ENCODE measurements at places on chromosomes 6 and 20.

DNA sequence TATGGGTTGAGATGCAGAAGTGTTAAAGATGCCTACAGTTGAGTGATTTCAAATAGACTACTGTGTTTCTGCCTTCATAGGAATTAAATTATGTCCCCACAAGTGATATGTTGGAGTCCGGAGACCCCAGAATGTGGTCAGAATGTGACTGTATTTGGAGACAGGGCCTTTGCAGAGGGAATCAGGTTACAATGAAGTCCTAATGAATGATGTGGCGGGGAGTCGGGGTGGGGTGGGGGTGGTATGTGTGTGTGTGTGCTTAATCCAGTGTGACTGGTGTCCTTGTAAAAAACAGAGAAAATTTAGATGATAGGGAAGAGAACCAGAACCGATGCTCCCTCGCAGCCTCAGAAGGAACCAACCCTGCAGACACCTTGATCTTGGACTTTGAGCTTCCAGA lies 448.2 kb downstream of the QKI start:
- DNase-seq, result no peak

DNA sequence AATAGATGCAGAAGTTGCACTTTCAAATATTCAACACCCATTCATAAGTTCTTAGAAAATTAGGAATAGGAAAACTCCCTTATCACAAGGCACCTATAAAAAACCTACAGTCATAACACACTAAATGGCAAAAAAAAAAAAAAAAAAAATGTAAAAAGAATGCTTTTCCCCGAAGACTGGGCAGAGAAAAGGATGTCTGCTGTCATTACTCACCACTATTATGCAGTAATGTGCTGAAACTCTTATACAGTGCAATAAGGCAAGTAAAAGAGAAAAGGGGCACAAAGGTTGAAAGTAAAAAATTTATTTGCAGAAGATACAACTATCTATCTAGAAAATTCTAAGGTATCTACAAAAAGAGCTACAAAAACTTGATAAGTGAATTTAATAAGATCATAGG lies 607.8 kb upstream of the ARID1B start:
- DNase-seq, result no peak

- peak; percentile 55 for DNase-seq
Observed at GRCh38 chr6:160733050-160733646, 31.1 kb downstream of the PLG start.

GRCh38 chr6:9606435-9607134 lies 808.3 kb downstream of the TFAP2A start:
- DNase-seq, result no peak

DNA sequence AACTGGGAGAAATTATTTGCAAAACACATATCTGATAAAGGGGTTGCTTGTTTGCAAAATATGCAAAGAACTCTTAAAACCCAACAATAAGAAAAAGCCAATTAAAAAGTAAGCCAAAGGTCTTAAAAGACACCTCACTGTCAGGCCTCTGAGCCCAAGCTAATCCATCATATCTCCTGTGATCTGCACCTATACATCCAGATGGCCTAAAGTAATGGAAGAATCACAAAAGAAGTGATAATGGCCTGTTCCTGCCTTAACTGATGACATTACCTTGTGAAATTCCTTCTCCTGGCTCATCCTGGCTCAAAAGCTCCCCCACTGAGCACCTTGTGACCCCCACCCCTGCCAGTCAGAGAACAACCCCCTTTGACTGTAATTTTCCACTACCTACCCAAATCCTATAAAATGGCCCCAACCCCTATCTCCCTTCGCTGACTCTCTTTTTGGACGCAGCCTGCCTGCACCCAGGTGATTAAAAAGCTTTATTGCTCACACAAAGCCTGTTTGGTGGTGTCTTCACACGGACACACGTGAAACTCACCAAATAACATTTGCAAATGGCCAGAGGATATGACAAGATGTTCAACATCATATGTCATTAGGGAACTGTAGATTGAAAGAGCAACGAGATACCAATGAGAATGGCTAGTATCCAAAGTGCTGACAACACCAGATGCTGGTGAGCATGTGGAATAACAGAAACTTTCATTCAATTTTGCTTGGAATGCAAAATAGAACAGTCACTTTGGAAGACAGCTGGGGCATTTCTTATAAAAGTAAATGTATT lies 565.0 kb upstream of the ADGRB3 start:
- DNase-seq, result no peak

- DNase-seq, result no peak
Observed at GRCh38 chr6:139288496-139289040, 3.2 kb downstream of the TXLNB start.

GRCh38 chr6:68741501-68742386 lies 106.7 kb downstream of the ADGRB3 start:
- no peak for DNase-seq

- peak; percentile 1 for DNase-seq
Observed at GRCh38 chr20:58715801-58716475, 23.3 kb downstream of the NPEPL1 start.

DNA sequence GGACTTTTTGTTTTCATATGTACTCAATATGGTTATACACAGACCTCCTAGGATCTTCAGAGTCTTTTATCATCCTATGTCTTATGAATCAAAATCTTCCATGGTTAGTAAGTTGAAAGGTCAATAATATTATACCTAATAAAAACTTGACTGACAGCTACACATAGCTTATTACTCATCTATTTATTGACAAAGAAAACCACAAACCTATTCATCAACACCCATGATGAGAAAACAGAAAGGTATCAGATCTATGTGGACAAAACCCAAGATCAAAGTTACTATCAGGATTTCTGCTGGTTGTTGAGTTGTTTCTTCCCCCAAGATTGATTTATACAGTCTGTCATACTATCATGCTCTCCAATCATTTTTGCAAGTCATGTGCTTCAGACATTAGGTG lies 460.1 kb upstream of the MANEA start:
- no peak for DNase-seq

DNA sequence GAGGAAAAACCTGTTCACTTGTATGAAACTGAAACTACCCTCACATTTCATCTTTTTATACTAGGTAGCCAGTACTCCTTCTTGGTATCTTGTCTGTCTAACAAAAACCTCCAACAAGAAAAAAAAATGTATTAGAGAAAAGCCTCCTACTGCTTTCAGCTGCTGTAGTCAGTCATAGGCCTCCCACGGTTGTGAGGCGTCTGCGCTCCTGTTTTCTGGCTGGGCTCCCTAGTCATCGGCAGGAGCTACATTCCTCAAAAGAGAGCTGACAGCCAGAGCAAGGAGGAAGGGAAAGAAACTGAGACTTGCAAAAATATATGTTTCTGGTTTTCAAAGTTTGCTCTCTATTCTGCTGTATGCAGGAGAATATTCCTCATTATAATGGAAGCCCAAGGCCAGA lies 517.0 kb downstream of the LMBRD1 start:
- DNase-seq, result no peak

- no peak for DNase-seq
Observed at GRCh38 chr6:141492521-141493284, 640.0 kb upstream of the GJE1 start.

DNA sequence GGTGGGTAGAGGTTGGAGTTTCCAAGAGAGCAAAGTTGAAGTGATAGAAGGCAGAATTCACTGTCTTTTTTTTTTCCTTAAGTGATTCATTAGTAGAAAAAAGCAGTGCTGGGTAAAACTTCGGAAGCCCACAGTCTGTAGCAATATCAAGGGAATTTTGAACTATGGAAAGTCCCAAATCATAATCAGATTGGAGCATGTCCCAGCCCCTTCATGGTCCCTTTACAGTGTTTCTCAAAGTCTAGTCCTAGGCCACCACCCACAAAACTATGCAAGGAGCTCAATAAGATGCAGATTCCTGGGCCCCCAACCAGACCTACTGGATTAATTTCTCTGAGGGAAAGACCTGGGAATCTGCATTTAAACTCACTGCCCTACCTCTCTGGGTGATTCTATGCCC lies 22.6 kb downstream of the NEDD9 start:
- DNase-seq, result no peak

DNA sequence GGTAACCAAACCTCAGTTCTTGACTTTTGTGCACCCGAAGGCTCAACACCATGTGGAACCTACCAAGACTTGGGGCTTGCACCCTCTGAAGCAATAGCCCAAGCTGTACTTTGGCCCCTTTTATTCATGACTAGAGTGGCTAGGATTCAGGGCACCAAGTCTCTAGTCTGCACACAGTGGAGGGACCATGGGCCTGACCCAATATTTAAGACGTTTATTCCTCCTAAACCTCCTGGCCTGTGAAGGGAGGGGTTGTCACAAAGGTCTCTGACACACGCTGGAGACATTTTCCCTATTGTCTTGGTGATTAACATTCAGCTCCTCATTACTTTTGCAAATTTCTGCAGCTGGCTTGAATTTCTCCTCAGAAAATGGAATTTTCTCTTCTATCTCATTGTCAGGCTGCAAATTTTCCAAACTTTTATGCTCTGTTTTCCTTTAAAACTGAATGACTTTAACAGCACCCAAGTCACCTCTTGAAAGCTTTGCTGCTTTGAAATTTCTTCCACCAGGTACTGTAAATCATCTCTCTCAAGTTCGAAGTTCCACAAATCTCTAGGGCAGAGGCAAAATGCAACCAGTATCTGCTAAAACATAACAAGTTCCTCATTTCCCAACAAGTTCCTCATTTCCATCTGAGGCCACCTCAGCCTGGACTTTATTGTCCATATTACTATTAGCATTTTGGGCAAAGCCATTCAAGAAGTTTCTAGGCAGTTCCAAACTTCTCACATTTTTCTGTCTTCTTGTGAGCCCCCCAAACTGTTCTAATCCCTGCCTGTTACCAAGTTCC lies 481.4 kb upstream of the BTBD3 start:
- no peak for DNase-seq

DNA sequence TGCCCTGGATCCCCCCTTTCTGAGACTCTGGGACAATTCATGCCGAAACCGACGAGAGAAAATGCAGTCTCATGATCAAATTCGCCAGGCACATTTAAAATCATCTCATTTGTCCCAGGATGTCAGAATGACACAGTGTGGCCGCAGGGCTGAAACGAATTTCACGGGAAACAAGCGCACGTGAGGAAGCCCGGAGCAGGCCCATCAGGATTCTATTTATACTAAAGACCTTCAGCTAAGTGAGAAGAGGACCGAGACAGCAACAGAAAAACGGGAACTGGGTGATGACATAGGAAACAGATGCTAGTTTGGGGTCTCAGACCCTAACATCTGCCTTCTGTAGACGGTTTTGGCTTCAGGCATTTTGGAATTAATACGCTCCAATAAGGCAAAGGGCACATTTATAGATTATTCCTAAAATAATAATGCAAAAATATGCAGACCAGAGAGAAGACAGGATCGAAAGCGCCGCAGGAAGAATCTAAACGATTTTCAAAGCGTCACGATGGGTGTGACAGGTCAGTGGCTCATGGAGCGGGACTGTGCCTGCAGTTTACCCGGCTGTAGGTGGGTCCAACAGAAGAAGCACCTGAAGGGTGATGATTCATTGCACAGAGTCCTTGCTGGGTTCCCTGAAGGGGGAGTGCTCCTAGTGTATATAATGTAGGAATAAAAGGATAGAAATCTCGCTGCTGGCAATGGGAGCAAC lies 80.8 kb upstream of the MPC1 start:
- DNase-seq, result no peak

DNA sequence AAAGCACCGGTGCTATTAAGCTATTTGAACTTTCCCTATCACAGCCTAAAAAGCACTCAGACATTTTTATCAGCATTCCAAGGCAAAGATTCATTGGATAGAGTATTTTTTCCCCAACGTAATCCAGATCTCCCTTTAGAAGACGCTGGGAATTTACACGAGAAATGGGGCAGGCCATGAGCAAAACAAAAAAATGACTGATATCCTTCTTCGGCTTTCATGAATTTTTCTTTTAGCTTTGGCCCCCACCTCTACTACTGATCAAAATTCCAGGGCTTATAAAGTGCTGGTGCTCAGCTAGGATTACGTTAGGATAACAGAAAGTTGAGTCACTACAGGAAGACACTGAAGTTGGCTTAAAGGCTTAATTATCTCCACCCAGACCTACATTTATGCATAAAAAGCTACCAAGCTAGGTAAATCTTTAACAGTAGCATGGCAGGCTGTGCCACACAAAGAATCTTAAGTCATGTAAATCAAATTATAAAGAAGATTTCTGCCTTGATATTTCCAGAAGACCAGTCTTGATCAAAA lies 418.5 kb upstream of the BTBD3 start:
- no peak for DNase-seq

DNA sequence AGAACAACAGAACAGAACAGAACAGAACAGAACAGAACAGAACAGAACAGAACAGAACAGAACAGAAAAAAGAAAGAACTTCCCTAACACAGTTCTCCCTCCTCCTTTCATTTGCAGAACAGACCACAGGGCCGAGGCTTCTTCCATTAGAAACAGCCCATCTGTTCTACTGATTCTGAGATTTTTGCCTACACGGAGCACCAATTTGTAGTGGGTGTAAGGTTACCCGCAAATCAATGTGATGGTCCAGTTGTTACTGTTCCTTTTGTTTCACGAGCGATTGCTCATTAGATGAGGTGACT lies 734 bp upstream of the OGFRL1 start:
- DNase-seq, result no peak

DNA sequence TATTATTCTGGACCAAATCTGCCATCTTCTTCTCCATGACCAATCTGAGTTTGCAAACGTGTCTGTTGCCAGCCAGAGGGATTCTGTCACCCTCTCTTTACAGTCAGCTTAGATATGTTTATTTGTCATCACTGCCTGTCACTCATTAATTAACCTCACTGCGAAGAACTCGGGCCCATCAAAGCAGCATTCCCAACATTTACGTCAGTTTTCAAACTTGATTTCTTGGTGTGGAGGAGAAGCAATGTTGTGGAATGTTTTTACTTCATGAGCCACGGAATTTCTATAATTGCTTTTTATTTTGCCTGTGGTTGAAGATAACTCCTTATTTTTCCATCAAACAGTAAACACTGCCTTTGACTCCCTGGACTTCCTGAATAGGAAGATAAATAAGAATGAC lies 91.8 kb upstream of the CNKSR3 start:
- DNase-seq, result no peak
